ENCODE measurements at places on chromosomes 1 and 21.

DNA sequence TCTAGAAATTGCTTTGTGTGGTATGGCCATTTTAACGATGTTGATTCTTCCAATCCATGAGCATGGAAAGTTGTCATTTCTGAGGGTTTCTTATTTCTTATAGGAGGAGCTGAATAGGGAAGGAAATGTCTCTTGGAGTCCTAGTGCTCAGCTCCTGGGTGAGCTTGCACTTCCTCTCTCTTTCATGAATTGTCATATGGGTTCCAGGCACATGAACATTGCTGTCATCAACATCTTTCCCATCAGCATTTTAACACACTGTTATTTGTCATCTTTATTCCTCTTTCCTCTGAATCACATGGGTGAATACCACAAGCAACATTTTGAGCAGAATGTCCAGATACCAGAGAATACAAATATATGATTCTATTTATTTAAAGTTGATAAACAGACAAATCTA is 23.4 kb downstream of the SLAMF6 start:
- DNase-seq, result no peak

DNA sequence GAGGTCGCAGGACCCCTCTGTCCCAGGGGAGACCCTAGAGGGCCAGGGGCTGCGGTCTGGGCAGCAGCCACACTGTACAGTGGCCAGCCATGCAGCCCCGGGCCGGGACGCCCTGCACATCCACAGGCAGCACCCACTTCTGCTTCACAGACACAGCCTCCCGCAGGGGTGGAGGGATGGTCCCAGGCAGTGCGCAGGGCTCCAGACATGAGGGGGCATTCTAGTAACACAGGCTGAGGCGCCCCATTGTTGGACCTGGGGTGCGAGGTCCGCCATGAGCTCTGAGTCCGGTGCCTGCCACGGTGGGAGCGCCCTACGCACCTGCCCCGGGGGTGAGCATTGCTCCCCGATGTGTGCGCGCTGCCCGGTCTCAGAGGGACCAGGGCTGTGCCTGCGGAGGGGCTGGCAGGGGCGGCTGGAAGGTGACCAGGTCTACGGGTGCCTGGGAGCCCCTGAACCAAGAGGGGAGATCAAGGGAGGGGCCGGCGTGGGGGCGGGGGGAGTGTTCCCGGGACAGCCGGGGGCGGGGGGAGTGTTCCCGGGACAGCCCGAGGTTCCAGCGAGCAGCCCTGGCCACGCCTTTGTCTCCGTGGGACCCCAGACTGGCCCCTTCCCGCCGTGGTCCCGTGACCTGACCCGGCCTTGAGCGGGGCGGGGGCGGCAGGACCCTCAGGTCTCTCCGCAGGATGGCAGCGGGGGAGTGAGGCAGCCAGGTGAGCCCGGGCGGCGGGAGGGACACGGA is 4.5 kb downstream of the MMEL1 start:
- DNase-seq, result no peak

DNA sequence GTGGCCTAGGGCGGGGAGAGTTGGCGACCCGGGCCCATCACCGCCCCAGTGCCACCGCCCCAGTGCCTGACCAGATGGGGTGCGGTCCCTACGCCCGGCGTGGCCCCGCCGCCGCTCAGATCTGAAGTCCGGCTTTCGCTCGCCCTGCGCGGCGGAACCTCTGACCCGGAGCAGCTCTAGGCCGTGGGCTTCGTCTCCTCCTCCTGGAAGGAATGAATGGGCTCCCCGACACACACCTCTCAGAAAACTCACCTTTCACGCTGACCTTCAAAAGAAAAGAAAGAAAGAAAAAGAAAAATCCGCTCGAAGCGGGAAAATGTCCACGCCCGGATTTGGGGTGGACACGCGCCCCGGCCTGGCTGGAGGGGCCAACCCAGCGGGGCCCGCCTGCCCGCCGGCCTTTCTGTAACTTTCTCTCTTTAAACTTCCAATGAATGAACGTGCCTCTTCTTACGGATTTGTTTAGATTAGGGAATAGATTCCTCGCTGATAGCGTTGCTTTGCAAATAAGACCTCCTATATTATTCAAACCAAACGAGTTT is 5.4 kb upstream of the SIM2 start:
- no peak for DNase-seq

GRCh38 chr1:223038288-223039006 is 104.6 kb downstream of the TLR5 start:
- no peak for DNase-seq

DNA sequence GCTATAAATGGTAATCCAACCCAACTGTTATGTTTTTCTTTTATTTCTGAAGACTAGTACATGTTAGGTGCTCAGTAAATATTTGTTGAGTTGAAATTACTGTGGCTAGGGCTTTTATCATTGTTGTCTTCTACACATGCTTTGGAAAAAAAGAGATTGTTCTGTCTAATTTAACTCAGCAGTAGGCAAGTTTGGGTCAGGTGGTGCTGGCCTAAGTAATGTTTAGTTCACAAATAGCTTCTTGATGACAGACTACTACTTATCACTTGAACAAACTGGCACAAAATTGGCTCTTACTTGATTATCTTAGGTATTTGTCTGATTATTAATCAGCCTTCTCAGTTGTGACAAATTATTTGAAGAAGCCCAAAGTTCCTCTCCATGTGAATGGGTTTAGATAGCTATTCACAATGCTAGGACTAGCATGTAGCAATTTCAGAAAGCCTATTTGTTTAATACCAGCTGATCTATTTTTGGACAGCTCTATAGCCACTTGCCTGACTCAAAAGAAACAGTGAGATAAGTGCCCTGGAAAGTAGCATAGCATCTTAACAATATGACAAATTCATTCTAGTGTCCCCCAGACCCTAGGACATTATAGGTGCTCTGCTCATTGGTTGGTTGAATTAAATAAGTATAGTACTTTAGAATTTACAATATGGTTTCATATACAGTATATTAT is 32.6 kb downstream of the TMEM200B start:
- no peak for DNase-seq

DNA sequence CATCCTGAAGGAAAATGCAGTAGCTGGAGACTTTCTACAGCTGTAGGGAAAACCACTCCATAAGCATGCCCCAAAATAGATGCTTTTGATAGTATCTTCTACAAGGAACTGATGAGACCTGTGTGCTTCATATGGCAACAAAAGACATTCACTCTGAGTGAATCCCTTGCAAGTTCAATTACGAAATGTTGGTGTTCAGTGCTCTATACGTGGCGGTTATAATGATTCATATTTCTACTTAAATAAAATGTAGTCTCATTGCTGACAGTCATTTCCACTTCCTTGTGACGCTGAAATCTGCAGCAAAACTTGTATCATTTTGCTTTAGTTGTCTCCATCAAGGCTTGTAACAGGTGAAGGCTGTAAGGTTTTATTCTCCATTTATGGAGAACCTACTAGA is 20.6 kb downstream of the TOR1AIP2 start:
- DNase-seq, result no peak

GRCh38 chr1:24421502-24421901 is 5.9 kb downstream of the NIPAL3 start:
- no peak for DNase-seq

- no peak for DNase-seq
Measured at GRCh38 chr1:44895919-44896734, 53.1 kb upstream of the PTCH2 start.

DNA sequence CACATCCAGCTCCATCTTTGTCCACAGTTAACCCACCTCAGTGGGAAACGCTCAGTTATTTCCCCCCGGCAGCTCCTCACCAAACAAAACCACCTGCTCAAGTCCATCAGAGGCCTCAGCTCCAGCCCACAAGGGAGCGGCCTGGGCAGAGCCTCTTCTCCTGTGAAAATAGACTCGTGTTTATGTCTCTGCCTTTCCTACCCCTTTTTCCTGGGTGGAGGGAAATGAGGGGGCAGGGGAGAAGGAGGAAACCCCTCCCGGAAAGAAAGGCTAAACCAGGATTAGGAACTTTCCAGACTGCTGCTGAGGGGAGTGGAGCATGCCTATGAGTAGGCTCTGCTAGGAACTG is 81.6 kb downstream of the PAX7 start:
- no peak for DNase-seq

DNA sequence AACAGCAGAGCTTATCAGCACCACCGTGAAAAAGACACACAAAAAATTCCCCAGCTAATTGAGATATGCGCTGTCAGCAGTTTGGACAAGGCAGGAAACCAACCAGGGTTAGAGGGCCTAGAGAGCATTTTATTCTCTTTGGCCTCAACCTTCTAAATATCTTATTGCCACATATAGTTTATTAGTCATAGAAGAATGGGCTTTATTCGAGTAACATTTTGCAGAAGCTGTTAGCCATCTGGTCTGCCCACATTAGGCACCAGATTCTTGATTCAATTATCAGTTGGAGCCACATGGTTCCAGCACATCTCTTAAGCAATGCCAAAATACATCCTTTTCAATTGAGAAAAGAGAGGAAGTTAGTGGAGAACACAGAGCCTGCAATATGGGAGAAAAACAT is 109.9 kb upstream of the CXADR start:
- no peak for DNase-seq

DNA sequence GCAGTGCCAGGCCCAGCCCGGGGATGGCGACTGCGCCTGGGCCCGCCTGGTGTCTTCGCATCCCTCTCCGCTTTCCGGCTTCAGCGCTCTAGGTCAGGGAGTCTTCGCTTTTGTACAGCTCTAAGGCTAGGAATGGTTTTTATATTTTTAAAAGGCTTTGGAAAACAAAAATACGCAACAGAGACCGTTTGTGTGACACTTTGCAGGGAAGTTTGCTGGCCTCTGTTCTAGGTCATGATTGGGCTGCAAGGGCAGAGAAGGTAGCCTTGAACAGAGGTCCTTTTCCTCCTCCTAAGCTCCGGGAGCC is 719 bp downstream of the SOD1 start:
- no peak for DNase-seq

DNA sequence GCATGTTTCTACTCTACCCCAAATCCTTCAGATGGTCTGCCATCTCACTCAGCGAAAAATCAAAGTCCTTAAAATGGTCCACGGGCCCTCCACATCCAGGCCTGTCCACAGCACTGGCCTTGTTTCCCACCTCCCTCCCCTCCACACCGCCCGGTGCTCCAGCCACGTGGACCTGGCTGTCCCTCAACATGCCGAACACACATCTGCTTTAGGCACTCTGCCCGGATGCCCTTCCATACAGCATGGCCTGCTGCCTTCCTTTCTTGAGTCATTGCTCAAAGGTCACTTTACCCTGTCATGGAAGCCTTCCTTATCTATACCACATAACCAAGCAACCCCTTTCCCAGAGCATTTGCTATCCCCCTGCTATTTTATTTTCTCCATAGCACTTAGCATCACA is 143.0 kb downstream of the DNM3 start:
- DNase-seq, result no peak

- no peak for DNase-seq
Measured at GRCh38 chr1:152907686-152908601, at the start of gene IVL. Gene IVL, plus strand, starts transcription at chr1:152908546. Its CDS starts 1,252 bp downstream, at chr1:152909798.

- DNase-seq, result no peak
Measured at GRCh38 chr21:36646645-36647044, 52.3 kb upstream of the SIM2 start.

GRCh38 chr1:38026592-38027200 is 14.2 kb downstream of the UTP11 start:
- no peak for DNase-seq

DNA sequence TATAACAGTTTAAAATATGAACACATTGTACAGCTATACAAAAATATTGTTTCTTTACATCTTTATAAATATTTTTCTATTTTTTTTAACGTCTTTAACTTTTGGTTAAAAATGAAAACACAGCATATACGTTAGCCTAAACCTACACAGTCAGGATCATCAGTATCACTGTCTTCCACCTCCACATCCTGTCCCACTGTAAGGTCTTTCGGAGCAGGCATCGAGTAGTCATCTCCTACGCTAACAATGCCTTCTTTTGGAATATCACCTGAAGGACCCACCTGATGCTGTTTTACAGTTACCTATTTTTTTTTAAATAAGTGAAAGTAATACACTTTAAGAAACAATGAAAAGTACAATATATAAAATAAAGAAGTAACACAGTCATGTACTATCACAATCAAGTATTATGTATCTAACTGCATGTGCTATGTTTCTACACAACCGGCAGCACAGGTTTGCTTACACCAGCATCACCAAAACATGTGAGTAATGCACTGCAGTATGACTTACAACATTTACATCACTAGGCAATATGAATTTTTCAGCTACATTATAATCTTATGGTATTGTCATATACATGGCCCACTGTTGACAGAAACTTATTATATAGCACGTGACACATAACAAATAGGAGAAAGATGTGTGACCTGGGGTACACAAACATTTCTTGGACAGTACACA is 254.4 kb downstream of the AKT3 start:
- DNase-seq, result no peak

- no peak for DNase-seq
Measured at GRCh38 chr21:35284199-35284598, 235.1 kb upstream of the RUNX1 start.

DNA sequence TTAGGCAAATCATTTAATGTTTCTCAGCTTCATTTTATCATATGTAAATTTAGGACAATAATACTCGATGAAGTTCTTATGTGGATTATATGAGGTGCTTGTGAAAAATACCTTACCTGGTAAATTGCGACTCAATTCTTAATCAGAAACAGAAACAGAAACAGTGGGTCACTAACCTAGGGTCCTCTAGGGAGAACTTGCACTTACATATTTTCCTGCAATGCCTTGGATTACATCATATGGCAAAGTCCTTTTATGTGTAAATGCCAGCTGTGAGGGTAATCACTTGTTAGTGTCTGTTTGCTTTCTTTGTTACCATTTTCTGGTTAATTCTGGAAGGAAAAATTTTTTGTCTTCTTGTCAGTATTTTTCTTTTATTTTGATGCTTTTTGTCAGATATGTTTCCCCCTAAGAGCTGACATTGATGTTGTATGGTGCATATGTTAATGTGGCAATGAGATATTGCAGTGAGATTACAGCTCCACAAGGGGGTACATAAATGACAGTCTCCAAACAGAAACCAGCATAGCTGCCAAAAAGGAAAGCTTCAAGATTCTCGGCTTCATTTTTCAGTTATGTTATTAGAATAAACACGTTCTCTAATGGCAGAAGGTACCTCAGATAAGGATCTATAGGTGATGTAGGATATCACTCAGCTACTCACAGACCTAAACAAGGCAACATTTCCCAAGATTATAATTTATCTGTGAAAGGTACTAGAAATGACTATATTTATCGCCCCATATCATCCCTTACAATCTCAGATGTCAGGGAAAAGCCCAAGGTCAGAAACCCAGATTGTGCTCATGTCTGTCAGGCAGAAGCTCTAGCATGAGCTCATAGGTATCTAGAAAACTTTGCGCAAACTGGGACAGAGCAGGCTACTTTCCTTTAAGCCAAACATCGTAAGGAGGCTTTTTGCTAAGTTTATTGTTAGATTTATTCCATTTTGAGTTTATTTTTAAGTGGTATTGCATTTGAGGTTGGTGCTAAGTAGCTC is 119.9 kb downstream of the FASLG start:
- no peak for DNase-seq

GRCh38 chr1:30675761-30676160 is 47.6 kb downstream of the MATN1 start:
- no peak for DNase-seq

DNA sequence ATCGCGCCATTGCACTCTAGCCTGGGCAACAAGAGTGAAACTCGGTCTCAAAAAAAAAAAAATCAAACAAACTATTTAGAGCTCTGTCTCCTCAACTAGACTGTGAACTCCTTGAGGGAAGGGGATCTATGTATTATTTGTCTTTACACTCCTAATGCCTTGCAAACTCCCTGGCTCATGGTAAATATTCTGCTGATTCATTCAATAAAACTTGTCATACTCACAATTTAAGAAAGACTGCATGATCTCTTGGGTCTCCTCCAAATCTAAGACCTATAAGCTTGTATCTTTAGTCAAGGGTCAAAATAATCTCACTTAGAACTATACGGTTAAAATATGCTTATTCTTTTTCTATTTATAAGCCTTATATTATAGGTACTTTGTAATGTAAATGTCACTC is 90.3 kb upstream of the NR5A2 start:
- DNase-seq, result no peak

Measured in NCI-H1930 (cell line).